ENCODE measurements at places on chromosomes 12 and 14. TPM values are rescaled to one million over a fixed set of nuclear protein-coding genes. Genes with fewer than 3 reads are reported as not detected.

KRT2 gene
- not detected for total RNA-seq

CCDC196 gene
- not detected for total RNA-seq

SMIM41 gene
- 1.2 TPM for total RNA-seq

BRF1 gene
- total RNA-seq = 39.2 TPM

CEP170B gene
- 5.4 TPM for total RNA-seq

OR5AU1 gene
- total RNA-seq = not detected

HNF1A gene
- total RNA-seq = 0.16 TPM

KLRC2 gene
- total RNA-seq = not detected

MAX gene
- total RNA-seq = 67.4 TPM

SIX6 gene
- not detected for total RNA-seq

SLC2A14 gene
- total RNA-seq = 1.4 TPM

IFI27L2 gene
- 47.9 TPM for total RNA-seq

KLHDC1 gene
- 11.4 TPM for total RNA-seq

LRP1-AS gene
- total RNA-seq = not detected

WNT1 gene
- not detected for total RNA-seq

COCH gene
- 0.71 TPM for total RNA-seq

ADAM21 gene
- 0.27 TPM for total RNA-seq

P2RX2 gene
- 0.36 TPM for total RNA-seq

CCDC197 gene
- not detected for total RNA-seq

EXOC3L4 gene
- 1.4 TPM for total RNA-seq

EAPP gene
- 37.3 TPM for total RNA-seq

CYP46A1 gene
- 0.36 TPM for total RNA-seq

GALNT9 gene
- 0.28 TPM for total RNA-seq

TAPBPL gene
- 20.2 TPM for total RNA-seq

GUCY2C gene
- not detected for total RNA-seq

POTEG gene
- total RNA-seq = not detected

B3GNT4 gene
- 0.55 TPM for total RNA-seq

LTBR gene
- 128 TPM for total RNA-seq

LTBP2 gene
- 12.1 TPM for total RNA-seq
